ENCODE measurements at places on chromosomes 11 and 22. TPM values are rescaled to one million over a fixed set of nuclear protein-coding genes. Genes with fewer than 3 reads are reported as not detected.

DNA sequence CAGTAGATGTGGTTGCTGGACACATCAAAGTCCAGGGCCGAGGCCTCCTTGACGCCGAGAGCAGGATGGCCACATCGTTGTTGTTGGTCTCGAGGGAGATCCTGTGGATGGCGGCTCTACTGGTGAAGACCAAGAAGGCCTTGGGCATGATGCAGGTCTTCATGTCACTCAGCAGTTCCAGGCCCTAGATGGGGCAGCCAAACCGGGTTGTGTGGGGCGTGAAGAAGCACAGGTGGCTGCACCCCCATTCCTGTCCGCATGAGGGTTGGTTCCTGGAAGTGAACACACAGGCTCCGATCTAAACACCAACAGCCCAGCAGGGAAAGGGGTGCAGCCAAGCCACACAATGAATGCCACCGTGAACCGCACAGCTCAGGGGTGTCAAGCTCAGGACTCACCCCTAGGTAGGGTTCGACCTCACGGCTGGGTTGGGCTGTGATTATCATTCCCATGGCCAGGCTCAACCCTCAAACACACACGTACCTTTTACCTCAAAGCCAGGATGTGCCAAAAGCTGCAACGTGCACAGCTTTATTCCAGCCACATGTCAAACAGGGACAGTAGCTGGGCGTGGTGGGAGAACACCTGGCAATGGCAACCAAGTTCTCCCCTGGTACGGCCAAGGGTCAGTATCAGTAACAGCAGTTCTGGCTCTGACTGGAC is 132.3 kb downstream of the CRYBB2 start:
- DNase-seq: no peak

RFPL1 gene
- total RNA-seq: not detected

- peak; percentile 55 for DNase-seq
These were observed 39.7 kb downstream of the USP35 start for GRCh38 chr11:78228467-78228866.

DNA sequence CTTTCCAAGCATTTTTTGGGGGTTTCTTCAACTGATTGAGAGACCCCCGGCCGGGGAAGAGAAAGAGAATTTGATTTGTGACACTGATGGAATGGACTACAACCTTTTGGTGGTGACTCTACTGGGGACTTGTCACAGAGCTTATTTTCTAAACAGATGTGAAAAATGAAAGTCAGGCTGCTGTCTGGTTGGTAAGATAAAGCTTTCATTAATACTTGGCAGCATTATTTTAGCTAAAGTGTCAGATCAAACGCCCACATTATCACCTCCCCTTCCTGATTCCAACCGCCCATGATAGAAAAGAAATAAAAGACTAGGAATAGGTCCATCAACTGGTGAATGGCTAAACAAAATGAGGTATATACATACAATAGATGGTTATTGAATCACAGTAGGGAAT is 45.6 kb upstream of the EHF start:
- DNase-seq: no peak

DNA sequence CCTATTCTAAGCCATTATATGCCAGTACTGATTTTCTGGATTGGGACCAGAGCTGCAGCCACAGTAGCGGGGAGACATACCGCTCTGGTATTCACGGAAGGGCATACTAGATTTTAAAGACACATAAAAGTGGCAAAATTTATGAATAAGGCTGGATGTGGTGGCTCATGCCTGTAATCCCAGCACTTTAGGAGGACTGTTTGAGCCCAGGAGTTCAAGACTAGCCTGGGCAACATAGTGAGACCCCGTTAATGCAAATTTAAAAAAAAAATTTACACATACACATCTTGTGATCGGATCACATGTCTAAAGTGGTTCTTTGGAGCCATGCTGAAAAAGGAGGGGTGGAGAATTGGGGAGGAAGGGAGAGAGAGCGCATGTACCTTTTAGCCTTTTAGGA is 9.0 kb downstream of the RPL27A start:
- no peak for DNase-seq

OR52W1 gene
- total RNA-seq: not detected

XNDC1N gene
- total RNA-seq: 7.2 TPM

DNA sequence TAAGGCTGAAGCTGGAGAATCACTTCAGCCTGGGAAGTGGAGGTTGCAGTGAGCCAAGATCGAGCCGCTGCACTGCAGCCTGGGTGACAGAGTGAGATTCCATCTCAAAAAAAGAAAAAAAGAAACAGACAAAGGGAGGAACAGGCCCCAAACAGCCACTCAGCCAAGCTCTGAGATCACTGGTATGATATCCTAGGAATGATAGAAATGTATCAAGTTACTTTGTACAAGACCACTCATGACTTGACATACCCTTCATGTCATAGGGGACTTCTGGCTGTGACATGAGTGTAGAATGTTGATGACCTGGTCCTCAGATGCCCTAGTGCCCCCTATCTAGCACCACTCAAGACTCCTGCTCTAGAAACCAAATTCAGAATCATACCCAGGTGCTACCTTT is 216.5 kb downstream of the NAV2 start:
- no peak for DNase-seq

CTSW gene
- 0.18 TPM for total RNA-seq

- DNase-seq: no peak
These were observed 6.0 kb upstream of the FGF3 start for GRCh38 chr11:69825037-69825834.

C11orf91 gene
- total RNA-seq: not detected

FIBIN gene
- 7.5 TPM for total RNA-seq

DNA sequence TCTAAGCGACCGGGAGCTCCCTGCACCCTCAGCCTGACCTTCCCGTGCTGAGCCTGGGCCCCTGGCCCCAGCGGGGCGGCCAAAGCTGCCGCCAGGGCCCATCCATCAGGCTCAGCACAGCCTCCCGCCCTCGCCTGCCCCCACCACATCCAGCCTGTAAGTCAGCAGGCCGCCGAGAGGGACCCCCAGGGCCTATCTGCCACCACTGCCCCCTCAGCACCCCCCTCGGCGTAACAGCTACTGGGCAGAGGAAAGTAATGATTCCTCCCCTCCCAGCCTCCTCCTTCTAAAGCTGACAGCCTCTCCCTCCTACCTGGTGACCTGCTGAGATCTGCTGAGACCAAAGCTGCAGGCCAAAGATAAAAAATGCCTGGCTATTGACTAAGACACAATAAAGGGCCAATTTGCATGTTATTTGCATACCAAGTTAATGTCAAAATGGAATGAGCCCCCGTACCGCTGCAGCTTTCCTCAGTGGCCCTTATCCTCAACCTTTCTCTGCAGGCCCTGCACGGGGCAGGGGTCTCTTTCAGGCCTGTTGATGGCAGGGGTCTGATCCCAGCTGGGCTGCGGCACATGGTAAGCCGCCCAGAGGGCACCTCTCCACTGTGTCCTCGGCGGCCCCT is 51.6 kb downstream of the RPUSD4 start:
- DNase-seq: no peak

- DNase-seq: no peak
These were observed 52.9 kb downstream of the ST14 start for GRCh38 chr11:130212431-130212961.
